ENCODE measurements at places on chromosomes 13 and 19.

- H3K27me3 ChIP-seq, result peaks cover 7% of the 10 kb centered on the region
- H3K27ac ChIP-seq, result no peak overlapping the region
- DNase-seq, result no peak
- no peak overlapping the region for H3K4me3 ChIP-seq
Observed at GRCh38 chr13:76872675-76873074, 13.5 kb downstream of the KCTD12 start.

GRCh38 chr19:35220315-35220921 lies 8.1 kb downstream of the FAM187B start:
- no peak for DNase-seq
- H3K27ac ChIP-seq, result no peak overlapping the region
- no peaks in the 10 kb centered on the region for H3K4me1 ChIP-seq
- H3K36me3 ChIP-seq, result no peaks in the 10 kb centered on the region

GRCh38 chr19:16293118-16294091 lies 31.2 kb upstream of the KLF2 start:
- H3K4me1 ChIP-seq, result peaks cover 22% of the 10 kb centered on the region
- peak overlapping the region; percentile 97 for H3K27ac ChIP-seq
- H3K27me3 ChIP-seq, result peaks cover 18% of the 10 kb centered on the region
- no peaks in the 10 kb centered on the region for H3K36me3 ChIP-seq
- DNase-seq, result peak; percentile 19

GRCh38 chr13:94516456-94516855 lies 37.0 kb upstream of the DCT start:
- H3K27ac ChIP-seq, result no peak overlapping the region
- H3K36me3 ChIP-seq, result no peaks in the 10 kb centered on the region
- H3K4me3 ChIP-seq, result no peak overlapping the region
- peaks cover 4% of the 10 kb centered on the region for H3K27me3 ChIP-seq
- H3K4me1 ChIP-seq, result no peaks in the 10 kb centered on the region

DNA sequence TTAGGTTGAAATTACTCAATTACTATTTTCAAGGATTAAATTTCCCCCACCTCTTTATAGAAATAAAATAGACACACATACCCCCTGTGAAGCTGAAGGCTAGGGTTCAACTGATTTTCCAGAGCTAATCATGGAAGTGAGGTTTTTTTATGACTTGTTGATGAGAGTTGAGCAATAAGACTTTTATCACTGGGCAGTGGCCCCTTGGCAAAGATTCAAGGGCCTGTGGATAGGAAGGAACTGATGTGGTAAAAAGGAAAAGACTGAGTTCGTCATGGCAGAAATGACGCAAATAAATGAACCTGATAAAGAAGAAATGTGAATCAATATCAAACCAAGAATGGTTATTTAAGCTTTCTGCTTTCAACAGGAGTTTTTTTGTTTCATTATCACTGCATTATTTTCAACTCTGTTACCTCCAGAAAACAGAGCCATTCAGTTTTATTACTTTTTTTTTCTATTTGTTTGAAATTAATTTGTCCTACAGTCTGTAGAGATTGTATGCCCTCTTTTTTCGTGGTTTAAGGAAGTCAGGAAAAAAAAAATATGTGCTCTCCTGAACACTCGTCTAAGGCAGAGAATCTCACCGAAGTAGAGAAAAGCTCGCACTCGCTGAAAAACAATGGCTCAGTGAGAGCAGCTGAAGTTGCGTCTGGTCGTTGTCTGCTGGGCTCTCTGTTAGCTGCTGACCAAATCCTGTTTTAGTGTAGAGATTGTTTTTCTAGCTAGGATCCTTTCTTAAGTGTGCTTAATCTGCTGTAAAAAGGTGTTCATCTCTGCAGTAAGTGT lies 38.9 kb downstream of the STOML3 start:
- H3K27me3 ChIP-seq, result peaks cover 10% of the 10 kb centered on the region
- H3K4me3 ChIP-seq, result no peak overlapping the region
- H3K27ac ChIP-seq, result no peak overlapping the region
- DNase-seq, result no peak
- no peaks in the 10 kb centered on the region for H3K4me1 ChIP-seq

GRCh38 chr19:32287811-32288227 lies 57.6 kb upstream of the ZNF507 start:
- H3K4me1 ChIP-seq, result peaks cover 22% of the 10 kb centered on the region
- peak; percentile 69 for DNase-seq
- no peak overlapping the region for H3K27ac ChIP-seq
- H3K36me3 ChIP-seq, result no peaks in the 10 kb centered on the region
- no peak overlapping the region for H3K4me3 ChIP-seq

DNA sequence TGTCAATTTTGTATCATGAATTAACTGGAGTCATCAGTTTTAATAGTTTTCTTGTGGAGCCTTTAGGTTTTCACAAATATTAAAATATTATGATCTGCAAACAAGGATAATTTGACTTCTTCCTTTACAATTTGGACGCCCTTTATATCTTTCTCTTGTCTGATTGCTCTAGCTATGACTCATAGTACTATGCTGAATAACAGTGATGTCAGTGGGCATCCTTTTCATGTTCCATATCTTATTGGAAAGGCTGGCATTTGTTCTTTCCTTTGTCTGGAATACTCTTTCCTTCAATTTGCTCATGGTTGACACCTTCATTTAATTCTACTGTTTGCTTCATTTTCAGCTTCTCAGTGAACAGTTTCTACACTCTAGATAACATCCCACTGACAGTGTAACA lies 1129.3 kb downstream of the SLITRK5 start:
- H3K27ac ChIP-seq, result no peak overlapping the region
- H3K36me3 ChIP-seq, result no peaks in the 10 kb centered on the region
- DNase-seq, result no peak
- no peaks in the 10 kb centered on the region for H3K4me1 ChIP-seq

- H3K4me3 ChIP-seq, result no peak overlapping the region
- H3K27me3 ChIP-seq, result peaks cover 4% of the 10 kb centered on the region
- H3K4me1 ChIP-seq, result peaks cover 11% of the 10 kb centered on the region
- DNase-seq, result peak; percentile 87
- H3K27ac ChIP-seq, result no peak overlapping the region
- H3K36me3 ChIP-seq, result no peaks in the 10 kb centered on the region
Observed at GRCh38 chr19:38769635-38770211, 3.6 kb downstream of the LGALS7 start.

DNA sequence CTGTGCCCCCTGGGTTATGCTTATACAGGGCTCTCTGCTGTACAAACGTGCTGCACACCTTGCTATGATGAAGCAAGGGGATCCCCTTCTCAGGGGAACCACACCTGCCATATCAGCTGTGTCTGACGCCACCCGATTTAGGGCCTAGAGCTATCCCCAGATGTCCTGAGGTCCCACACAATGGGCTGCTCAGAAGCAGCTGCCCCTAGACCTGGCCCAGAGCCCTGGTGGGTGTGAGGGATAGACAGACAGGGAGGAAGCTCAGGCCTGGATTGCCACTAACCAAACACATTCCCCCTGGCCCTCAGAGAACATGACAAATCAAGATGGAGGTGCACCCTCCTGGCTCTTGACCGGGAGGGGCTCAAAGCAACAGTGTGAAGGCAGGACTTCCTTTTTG lies 59.3 kb downstream of the TSHZ3 start:
- H3K4me1 ChIP-seq, result peaks cover 27% of the 10 kb centered on the region
- DNase-seq, result no peak
- H3K27me3 ChIP-seq, result peaks cover 8% of the 10 kb centered on the region

- H3K36me3 ChIP-seq, result no peaks in the 10 kb centered on the region
- H3K27ac ChIP-seq, result no peak overlapping the region
- peaks cover 25% of the 10 kb centered on the region for H3K4me1 ChIP-seq
Observed at GRCh38 chr13:35892837-35893814, 238.1 kb downstream of the DCLK1 start.

DNA sequence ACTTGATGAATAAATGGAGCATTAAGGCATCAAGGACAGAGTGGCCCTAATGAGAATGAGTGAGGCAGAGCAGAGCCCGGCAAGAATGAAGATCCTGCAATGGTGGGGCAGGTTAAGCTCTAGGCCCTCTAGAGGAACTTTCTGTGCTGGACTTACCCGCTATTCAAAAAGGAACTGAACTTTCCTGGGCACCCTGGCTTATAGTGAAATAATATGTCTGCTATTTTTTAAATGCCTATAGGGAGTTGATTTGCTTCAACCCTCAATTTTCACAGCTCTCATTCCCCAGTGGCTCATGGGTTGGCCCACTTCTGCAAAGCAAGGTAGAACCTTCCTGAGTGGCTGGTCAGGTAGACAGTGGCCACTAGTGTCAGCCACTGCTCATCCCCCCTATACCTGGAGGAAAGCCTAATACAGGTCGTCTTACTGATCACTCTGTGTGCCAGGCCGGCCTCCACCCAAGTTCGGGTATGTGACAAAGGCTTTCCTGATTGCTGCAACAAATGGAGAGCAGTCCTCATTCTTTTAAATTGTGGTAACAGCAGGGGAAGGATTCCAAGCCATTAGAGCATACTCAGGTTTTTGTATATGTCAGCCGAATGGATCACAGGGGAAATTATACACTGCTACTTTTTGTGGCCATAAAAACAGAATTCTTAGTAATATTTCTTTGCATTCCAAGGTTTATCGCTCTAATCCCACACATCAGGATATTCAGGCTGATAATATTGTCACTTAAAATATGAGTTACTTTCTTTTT lies 103.0 kb downstream of the KL start:
- no peak for DNase-seq
- peaks cover 7% of the 10 kb centered on the region for H3K36me3 ChIP-seq
- H3K27ac ChIP-seq, result no peak overlapping the region
- H3K27me3 ChIP-seq, result peaks cover 8% of the 10 kb centered on the region
- H3K4me3 ChIP-seq, result no peak overlapping the region

DNA sequence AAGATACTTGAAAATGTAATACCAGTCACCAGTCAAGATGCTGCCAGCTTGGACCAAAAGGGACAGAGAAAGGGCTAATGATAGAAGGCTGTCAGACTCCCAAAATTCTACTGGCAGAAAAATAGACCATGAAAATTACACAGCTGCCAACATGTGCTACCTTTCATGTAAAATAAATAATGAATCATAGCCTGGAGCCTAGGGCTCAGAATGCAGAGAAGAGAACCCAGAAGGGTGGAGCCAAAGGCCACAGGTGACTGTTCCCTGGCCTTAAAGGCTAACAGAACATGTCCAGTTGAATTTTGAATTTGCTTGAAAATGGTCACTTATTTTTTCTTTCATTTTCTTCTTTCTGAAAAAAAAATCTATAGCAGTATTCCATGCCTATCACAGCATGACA lies 1827.0 kb upstream of the MIR17HG start:
- H3K4me3 ChIP-seq, result no peak overlapping the region
- no peaks in the 10 kb centered on the region for H3K27me3 ChIP-seq
- H3K36me3 ChIP-seq, result no peaks in the 10 kb centered on the region
- no peak for DNase-seq

- peak; percentile 6 for DNase-seq
- peaks cover 35% of the 10 kb centered on the region for H3K4me1 ChIP-seq
- no peaks in the 10 kb centered on the region for H3K27me3 ChIP-seq
- H3K4me3 ChIP-seq, result no peak overlapping the region
- peaks cover 8% of the 10 kb centered on the region for H3K36me3 ChIP-seq
Observed at GRCh38 chr13:42753697-42754096, 27.7 kb upstream of the FAM216B start.

DNA sequence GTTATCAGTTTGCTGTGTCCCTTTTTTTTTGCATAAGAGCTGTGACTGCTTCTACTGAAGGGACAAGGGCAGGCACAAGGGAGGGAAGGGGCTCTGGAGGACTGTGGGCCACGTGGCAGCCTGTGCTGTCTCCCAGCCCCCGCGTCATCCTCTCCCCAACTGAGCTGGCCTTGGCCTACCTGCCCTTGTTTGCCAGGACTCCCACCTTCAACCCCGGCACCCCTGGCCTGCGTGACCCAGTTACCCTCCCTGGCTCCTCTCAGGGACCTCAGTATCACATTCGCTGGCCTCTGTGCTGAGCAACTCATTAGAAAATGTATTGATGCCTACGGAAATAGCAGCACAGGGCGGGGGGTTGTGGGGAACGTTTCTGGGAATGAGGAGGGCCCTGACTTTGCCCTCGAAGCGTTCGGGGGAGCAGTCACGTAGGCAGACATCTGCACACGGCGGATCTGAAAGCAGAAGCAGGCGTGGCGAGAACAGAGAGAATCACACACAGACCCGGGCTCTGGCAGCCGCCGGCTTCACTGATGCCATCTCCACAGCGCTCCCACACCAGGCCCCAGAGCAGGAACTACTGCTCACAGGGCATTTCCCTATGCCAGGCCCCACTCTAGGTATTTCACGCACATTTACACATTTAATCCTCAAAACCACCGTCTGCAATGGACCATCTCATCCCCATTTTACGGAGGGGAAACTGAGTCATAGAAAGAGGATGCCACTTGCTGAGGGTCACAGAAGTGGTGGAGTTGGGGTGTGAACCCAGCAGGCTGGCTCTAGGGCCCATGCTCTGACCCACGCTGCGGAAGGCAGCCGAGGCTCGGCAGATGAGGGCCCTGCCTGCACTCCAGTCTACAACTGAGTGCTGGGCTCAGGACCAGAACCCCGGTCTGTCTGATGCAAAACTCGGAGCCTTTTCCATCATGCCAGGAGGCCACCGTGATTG lies 5.7 kb upstream of the ATF5 start:
- H3K27me3 ChIP-seq, result peaks cover 3% of the 10 kb centered on the region
- DNase-seq, result no peak
- peaks cover 57% of the 10 kb centered on the region for H3K4me1 ChIP-seq
- H3K27ac ChIP-seq, result peak overlapping the region; percentile 81
- peaks cover 66% of the 10 kb centered on the region for H3K36me3 ChIP-seq

DNA sequence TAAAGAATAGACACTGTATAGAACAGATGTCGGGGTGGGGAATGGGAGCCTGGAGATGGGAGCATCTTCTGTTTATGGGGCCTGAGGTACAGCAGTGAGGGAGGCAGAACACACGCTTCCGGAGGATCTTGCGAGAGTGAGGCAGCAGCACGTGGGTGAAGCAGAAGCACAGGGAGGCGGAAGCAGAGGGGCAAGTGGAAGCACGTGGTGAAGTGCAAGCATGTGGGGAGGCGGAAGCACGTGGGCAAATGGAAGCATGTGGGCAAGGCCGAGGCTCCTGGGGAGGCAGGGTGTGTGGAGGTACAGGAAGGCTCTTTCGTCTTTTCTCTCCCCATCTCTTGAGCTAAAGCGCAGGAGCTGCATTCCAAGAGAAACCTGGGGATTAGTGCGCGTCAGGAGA lies 198.4 kb downstream of the ATP8A2 start:
- no peak overlapping the region for H3K27ac ChIP-seq
- peaks cover 10% of the 10 kb centered on the region for H3K4me1 ChIP-seq
- H3K4me3 ChIP-seq, result no peak overlapping the region
- no peak for DNase-seq
- no peaks in the 10 kb centered on the region for H3K36me3 ChIP-seq

DNA sequence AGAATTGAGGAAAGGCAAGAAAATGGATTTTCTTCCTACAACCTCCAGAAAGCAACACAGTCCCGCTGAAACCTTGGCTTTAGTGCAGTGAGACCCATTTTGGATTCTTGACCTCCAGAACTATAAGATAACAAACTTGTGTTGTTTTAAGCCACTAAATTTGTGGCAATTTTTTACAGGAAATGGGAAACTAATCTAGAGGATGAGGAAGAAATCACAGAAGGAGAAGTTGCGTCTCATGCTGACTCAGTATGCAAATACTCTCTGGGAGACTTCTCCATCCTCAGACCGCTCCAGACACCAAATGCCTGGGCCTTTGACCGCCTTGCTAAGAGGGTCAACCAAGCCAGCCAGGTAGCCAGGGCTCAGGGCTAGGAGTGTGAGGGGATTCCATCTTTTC lies 13.1 kb upstream of the CEACAM16 start:
- peaks cover 23% of the 10 kb centered on the region for H3K4me1 ChIP-seq
- no peak overlapping the region for H3K27ac ChIP-seq
- H3K27me3 ChIP-seq, result peaks cover 20% of the 10 kb centered on the region
- DNase-seq, result no peak
- H3K4me3 ChIP-seq, result no peak overlapping the region
- no peaks in the 10 kb centered on the region for H3K36me3 ChIP-seq
